ENCODE measurements at places on chromosomes 1 and 21. TPM values are rescaled to one million over a fixed set of nuclear protein-coding genes. Genes with fewer than 3 reads are reported as not detected.
A peak's percentile ranks its signal among the peaks of the same experiment; 100 is the strongest.

GRCh38 chr1:6421266-6421665 lies 1.5 kb upstream of the HES2 start:
- no peak for DNase-seq

DNA sequence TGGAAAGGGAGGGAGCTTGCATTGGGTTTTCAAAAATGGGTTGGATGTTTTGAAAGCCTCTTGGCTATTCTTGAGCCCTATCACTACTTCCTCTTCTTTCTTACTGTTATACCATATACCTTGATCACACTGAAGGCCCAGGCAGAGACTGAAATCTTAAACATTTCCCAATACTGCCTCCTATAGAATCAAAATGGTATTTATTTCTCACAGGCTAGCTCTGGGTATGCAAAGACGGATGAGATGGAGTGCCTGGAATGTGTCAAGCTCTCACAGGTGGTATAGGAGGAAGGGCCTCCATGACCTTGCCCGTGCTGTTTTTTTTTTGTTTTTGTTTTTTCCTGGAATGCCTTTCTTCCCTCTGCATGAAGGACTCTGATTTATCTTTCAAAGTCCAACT lies 268.4 kb upstream of the USP24 start:
- DNase-seq, result no peak

GRCh38 chr1:217721692-217722091 lies 90.5 kb downstream of the SPATA17 start:
- no peak for DNase-seq

DNA sequence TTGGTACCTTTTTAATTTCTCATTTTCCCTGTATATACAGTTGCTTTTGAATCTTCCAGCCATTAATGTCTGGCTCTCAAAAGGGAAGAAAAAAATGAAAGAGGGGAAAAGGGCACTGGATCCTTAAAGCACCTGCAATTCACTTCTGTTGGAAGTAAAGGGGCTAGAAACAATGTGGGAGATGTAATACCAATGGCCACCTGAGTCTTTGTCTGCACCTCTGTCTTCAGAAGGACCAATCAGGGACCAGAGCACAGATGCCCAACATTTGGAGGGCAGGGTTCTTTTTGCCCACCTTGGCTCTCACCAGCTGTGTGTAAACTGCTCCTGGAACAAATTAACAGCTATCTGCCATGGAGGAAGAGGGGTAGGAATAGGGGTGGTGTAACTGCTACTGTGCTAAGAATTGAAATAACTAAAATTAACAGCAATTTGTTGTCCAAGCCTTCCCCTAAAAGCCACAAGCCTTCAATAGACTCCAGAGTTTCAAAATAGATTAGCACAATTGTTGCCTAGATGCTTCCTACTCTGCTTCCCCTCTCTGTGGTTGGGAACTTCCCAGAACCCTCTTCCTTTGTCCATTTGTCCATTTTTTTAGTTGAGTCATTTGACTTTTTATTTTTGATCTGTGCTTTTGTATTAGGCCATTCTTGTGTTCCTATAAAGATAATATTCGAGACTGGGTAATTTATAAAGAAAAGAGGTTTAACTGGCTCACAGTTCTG lies 11.5 kb upstream of the LRRC8B start:
- DNase-seq, result no peak

DNA sequence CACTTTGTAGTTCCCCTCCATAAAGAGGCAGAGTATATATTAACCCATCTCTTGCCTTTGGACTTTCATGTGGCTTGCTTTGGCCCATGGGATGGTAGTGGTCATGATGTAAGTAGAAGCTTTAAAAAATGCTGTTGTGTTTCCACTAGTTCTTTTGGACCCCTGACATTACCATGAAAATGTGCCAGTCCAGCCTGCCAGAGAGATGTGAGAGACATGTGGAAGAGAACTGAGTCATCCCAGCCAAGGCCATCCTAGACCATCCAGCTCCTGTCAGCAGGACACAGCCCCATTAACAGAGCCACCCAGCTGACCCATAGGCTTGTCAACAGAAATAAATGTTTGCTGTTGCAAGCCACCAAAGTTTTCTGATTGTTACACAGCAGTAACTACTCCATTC lies 3.9 kb upstream of the CD101 start:
- DNase-seq, result no peak

- peak; percentile 54 for DNase-seq
Measured at GRCh38 chr1:168234846-168235547, 9.2 kb downstream of the SFT2D2 start.

Gene MATN1
- total RNA-seq, result 0.25 TPM

Gene PLPPR4
- total RNA-seq, result 2.8 TPM

Gene NPHS2
- total RNA-seq, result not detected

All from fibroblast of the aortic adventitia (primary cell).